ENCODE measurements at places on chromosomes 12 and 14.

GRCh38 chr12:55933169-55933798 is 2.3 kb downstream of the DGKA start:
- no peak for DNase-seq

GRCh38 chr12:19398376-19399363 is 40.6 kb upstream of the AEBP2 start:
- DNase-seq = no peak

GRCh38 chr12:68340404-68341270 is 8.5 kb upstream of the MDM1 start:
- DNase-seq = no peak

DNA sequence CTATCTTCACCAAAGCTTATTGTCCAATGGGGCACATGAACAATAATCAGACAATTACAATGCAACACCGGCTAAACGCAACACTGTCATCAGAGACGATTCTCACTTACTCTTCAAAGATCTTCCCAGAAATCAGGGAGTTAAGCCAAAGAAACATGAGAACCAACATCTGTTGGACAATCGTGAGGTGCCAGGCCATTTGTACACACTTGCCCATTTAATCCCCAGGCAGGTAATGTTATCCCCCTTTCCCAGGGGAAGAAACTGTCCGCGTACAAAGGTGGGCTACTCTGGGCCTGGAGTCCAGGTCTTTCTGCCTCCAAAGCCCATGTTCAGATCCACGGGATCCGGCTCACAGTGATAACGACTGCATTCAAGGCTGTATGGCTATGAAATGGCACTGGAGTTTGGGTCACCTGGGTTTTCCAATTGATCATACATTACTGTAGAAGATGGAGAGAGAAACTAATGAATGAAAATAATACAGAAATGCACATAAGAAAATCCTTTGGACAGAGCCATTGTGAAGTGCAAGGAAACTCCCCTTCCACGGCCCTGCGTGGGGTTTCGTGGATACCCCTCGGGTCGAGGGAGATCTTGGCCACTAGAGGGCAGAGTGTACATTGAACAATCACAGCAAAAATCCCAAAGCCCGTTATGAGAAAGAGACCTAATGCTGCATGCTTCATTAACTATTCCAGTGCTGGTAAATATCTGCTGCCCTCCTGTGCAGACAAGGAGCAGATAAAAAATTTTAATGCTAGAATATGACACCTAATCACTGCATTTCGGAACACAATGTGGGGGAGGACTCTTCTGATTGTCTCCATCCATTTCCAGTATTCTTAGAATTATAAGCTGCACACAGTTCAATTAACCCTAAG is 111.4 kb downstream of the EGLN3 start:
- DNase-seq = peak; percentile 48

- peak; percentile 12 for DNase-seq
Measured at GRCh38 chr14:74577247-74577947, 34.6 kb downstream of the LTBP2 start.

DNA sequence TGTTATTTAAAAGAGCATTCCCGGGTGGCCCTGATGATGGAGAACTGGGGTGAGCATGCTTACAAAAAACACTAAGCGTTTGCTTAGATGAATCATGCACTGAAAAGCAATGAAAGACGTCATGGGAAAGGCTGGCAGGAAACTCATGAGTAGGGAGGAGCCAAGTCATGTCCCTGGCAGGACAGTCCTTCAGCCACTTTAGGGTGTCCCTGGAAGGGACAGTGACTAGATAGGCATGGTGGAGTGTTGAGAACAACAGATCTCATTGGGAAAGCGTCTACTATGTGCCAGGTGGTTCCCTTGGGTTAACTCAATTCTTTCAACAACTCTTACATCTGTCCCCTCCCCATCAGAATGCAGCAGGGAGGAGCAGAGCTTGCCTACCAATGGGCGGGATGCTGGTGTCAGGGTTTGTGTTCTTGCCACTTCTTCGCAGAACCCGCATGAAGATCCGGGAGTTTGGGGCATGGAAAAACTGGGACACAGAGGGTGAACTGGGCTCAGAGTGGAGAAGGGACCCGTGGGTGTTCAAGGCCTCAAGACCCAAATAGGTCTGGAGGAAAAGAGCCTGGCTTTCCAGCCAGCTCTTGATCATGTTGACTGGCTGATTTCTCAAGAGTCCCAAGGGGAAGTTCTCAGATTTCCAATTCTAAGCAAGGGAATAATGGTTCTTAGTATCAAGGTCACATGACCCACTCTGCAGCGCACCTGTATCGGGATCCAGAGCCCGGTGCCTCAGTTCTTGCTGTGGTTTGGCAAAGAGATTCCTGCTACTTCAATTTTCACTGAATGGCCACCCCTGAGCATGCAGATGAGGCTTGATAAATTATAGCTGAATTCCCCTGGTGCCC is 653.9 kb upstream of the TBX3 start:
- DNase-seq = peak; percentile 93

DNA sequence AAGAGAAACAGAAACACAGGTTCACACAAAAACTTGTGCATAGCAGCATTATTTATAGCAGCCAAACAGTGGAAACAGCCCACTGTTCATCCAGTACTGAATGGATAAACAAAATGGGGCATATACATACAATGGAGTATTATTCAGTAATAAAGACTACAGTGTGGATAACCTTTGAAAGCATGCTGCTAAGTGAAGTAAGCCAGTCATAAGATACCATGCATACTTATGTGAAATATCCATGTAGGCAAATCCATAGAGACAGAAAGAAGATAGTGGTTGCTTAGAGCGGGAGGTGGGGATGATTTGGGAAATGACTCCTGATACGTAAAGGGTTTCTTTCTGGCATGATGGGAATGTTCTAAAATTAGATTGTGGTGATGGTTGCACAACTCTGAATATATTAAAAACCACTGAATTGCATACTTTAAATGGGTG is 99.4 kb downstream of the CRADD start:
- peak; percentile 94 for DNase-seq

- DNase-seq = no peak
Measured at GRCh38 chr12:127358888-127359287, 908.1 kb upstream of the TMEM132C start.

- DNase-seq = no peak
Measured at GRCh38 chr12:105222726-105223351, 13.1 kb downstream of the APPL2 start.

- no peak for DNase-seq
Measured at GRCh38 chr12:92302041-92302829, 156.6 kb upstream of the BTG1 start.

- DNase-seq = peak; percentile 59
Measured at GRCh38 chr14:22314183-22314820, 274.7 kb downstream of the DAD1 start.

- DNase-seq = peak; percentile 11
Measured at GRCh38 chr12:112466011-112466422, 47.3 kb downstream of the PTPN11 start.

DNA sequence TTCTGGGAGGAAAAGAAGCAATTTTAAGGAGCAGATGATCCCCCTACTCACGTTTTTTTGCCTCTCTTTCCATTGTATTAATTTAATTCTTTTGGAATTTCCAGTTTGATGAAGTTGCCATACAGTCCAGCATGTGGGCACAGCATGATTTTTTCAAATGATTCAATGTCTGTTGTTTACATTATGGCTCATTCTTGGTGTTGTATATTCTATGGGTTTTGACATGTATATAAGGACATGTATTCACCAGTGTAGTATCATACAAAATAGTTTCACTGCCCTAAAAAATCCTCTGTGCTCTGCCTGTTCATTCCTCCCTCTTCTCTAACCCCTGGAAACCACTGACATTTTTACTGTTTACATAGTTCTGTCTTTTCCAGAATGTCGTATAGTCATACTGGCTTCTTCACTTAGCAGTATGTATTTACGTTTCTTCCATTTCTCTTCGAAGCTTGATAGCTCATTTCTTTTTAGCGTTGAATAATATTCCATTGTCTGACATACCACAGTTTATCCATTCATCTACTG is 13.3 kb upstream of the KLHDC2 start:
- DNase-seq = no peak

GRCh38 chr14:96710060-96710666 is 87.0 kb upstream of the VRK1 start:
- no peak for DNase-seq

DNA sequence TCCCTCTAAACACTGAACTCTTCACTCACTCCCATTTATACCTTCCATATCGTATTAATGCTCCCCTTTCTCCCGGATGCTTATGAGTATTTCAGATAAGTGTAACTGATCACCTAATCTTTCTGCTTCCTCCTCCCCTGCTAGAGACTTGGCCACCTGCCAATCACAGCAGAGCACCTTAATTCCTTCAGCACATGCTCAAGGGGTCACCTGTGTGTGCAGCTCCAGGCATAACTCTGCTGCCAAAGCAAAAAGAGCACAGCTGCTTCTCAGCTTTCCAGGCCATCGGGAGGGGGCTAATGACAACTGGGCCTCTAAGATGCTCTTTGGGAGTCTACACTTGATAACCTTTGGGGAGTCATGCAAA is 106.9 kb upstream of the DYRK2 start:
- DNase-seq = no peak

GRCh38 chr12:47864646-47865235 is 40.1 kb downstream of the VDR start:
- no peak for DNase-seq

DNA sequence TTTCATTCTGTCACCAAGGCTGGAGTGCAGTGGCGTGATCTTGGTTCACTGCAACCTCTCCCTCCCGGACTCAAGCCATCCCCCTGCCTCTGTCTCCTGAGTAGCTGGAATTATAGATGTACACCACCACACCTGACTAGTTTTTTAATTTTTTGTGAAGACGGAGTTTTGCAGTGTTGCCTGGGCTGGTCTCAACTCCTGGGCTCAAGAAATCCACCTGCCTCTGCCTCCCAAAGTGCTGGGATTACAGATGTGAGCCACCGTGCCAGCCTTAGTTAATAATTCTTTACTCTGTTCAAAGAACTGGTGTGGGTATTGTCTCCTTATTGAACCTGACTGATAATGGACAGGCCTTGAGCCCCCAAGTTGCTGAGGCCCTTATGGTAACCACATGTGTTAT is 10.4 kb upstream of the KRT7 start:
- no peak for DNase-seq

- DNase-seq = peak; percentile 94
Measured at GRCh38 chr14:68794851-68795596, 2.2 kb upstream of the ZFP36L1 start.

- no peak for DNase-seq
Measured at GRCh38 chr12:106308611-106309010, 6.1 kb downstream of the TCP11L2 start.
